ENCODE measurements at places on chromosomes 2 and 18.

DNA sequence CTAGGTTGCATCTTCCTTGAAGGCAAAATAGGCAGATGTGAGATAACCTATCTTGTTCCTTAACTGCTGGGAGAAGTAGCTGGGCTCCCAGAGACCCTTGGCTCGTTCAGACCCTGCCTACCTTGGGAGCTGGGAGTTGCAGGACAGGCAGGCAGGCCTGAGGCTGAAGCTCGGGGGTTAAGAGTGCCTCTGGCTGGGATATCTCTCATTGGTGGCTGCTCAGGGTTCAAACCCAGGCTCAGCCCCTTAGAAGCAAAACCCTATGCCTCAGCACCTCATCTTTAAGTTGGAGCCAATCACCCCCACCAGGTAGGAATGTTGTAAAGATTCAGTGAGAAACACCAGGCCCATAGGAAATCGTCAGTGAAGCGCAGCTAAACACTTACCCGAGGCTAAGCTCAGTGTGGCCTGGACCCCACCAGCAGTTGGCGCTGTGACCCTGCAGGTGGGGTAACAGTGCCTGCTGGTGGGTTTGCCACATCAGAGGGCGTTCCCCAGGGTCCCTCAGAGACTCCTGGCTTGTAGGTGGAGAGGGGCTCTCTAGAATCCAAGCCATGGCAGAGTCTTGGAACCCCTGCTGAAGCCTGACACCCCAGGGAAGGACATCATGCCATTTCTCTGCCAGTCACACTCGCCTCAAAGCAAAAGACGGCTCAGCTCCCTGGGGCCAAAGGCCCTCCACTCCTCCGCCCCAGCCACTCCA, 54.6 kb upstream of the GPR17 start:
- peak; percentile 47 for DNase-seq

DNA sequence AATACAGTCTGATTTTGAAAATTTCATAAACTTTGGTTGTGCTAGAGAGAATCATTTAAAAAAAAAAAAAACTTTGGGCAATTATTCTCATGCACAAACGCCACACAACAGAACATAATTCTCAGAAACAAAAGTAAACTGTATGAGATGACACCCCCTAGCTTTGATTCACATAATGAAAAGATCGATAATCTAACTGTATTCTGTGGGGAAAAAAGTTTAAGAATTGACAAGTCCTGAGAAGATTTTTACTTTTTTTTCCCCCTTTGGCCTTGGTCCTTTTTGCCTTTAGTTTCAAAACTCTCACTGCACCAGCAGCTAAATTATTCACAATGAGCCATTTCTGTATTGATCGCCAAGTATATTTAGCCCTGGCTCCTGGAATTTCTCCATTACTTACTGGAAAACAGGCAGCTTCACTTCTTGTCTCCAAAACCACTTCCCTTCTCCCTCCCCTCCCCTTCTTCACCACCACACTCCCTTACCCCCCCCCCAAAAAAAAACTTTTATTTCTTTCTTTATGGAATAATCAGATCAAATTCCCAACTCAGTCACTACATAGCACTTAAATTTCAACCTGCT, 2.0 kb downstream of the IKZF2 start:
- no peak for DNase-seq

- DNase-seq: no peak
These were observed 11.2 kb upstream of the NABP1 start for GRCh38 chr2:191666732-191667131.

DNA sequence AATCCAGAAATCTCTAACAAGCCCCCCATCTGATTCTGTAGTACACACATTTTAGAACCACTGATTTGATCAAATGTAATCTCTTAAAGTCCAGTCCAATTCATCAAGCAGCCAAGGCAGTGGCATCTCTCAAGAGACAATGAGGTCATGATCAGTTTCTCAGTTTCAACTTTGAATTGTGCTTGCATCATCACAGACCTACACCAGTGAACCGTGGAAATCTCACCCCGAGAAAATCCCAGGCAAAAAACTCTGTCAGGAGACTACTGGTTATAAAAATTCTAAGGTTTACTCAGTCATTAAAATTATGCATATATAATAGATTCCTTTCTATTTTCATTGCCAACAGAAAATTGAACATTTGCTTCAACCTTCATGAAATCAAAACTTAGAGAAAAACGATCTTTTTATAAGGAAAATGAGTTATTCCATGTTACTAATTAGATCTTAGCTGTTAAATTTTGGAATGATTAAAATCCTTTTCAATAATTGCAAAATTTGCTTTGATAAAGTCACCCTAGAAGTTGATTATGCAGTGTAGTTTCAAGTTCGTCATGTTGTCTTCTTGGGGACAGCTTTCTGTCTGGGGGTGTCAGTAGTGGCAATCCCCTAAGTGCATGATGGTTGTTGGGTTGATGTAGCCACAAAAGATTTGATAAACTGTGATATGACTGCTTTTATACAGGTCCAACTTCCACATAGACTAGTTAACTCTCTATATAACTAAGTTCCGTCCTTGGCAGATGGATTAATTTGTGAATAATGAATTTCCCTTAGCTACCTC, 235.0 kb downstream of the CAMKMT start:
- DNase-seq: no peak

DNA sequence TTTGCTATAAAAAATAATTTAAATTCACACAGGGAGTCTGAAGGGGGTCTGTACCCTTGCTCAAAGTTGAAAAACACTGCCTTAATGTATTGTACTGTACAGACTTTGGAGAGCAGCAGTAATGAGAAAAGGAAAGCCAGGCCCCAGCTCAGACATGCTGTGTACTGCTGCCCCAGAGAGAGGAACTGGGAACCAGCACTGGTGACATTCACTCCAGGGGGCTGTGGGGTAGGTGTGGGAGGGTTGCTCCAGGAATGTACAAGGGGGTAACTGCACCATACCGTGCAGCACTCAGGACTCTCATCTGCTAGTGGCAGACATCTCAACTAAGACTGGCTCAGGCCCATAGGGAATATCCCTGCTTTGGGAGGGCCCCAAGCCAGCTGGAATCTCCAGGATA, 146.0 kb upstream of the RMP24 start:
- no peak for DNase-seq

GRCh38 chr2:15638720-15639119, 47.1 kb downstream of the DDX1 start:
- no peak for DNase-seq

DNA sequence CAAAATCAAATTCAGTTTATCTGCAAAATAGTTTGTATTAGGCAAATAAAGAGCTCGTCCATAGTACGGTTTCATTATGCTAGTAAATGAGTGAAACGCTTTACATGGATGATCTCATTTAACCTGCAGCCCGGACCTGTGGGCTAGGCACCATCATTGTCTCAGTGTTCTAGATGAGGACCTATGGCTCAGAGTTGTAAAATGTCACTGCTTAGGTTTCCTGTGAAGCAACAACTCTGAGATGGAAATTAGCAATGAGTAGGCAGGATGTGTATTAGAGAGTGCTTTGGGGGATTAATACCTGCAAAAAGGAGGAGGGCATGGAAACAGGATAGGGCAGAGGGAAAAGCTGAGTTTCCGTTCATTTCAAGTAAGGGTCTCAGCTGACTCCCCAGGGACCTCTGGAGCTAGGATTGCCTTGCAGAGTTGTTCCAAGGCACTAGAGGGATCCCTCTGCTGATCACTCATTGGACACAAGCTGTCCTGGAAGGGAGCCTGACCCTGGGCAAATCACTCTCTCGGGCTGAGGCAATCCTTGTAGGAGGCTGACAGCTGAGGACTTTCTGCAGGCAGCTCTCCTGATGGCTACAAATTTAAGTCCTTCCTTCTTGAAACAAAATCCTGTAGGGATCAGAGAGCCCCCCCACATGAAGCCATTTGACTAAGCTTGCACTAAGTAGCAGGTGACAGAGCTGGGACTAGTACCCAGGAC, 58.8 kb upstream of the SIX2 start:
- no peak for DNase-seq

DNA sequence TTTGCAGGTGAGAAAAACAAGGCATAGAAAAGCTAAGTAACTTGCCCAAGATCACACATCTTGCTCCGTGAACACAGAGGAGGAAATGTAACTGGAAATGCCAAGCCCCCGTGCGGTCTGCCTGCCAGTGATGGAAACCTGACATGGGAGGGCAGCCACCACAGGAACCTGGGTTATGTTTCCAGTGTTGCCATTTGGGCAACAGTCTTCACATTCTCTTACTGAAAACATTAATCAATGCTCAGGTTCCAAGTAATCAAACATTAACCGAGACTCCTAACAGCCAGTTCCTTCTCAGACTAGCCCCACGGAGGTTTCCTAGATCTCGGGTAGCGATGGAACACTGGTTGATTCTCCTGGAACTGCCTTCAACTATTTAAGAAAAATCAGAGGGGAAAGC, 2.5 kb downstream of the TGFA start:
- no peak for DNase-seq

GRCh38 chr2:168912901-168913369, 11.8 kb downstream of the G6PC2 start:
- DNase-seq: peak; percentile 34

DNA sequence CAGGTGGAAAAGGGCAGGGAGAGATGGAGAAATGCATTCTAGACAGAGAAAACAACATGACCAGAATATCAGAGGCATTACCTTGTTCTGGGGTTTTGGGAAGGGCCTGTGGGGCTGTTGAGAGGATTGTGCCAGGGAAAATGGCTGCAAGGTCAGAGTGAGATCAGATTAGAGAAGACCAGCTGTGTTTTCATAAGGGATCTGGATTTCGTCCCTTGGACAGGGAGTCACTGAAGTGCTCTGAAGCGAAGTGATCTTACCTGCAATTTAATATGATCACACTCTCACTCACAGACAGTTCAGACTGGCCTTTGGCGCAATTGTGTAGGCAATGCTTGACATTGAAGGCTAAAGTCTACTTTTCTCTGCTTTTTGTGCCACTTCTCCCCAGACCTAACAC, 20.3 kb upstream of the REG3G start:
- DNase-seq: no peak

GRCh38 chr2:16252891-16253290, 312.5 kb downstream of the MYCN start:
- DNase-seq: no peak

- DNase-seq: no peak
These were observed 127.6 kb downstream of the PIK3C3 start for GRCh38 chr18:42082415-42083234.

GRCh38 chr2:11213090-11213638, 57.9 kb downstream of the SLC66A3 start:
- DNase-seq: no peak

GRCh38 chr2:162591403-162592083, 247.0 kb downstream of the KCNH7 start:
- DNase-seq: no peak

GRCh38 chr2:18119883-18120282, 241.4 kb downstream of the KCNS3 start:
- DNase-seq: no peak

GRCh38 chr2:70959851-70960832, 18.3 kb upstream of the ANKRD53 start:
- DNase-seq: no peak
